Cardiac septum (tissue), 1 donor: ENCODE measurements at places on chromosomes 7 and 10. TPM values are rescaled to one million over a fixed set of nuclear protein-coding genes. Genes with fewer than 3 reads are reported as not detected.

FAM13C gene
- 7.5 TPM for total RNA-seq

DNA sequence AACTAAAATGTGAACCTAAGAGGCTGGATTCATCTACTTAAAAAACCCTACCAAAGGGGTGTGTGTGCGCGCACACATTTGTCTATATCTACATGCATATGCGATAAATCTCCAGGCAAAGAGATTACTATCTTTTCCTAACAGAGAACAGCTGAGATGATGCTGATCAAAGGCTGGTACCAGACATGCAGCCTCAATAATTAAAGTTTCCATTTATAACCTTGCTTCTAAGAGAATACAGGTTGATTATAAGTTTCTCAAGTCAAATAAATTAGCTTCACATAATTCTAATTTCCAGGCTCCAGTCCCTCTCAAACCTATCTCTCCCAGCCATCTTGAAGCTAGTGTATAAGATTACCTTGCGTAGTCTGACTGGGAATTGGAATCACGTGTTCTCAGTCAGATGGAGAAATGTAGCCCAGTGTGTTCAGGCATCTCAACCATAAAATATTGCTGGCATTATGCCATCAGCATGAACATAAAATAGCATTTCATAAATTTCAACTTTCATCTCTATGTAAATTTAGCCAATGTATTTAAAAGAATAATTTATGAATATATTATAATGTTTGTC, 1062.0 kb downstream of the XPNPEP1 start:
- no peak for DNase-seq

ZNF467 gene
- 7.0 TPM for total RNA-seq

SLC13A4 gene
- total RNA-seq, result 1.0 TPM

DNA sequence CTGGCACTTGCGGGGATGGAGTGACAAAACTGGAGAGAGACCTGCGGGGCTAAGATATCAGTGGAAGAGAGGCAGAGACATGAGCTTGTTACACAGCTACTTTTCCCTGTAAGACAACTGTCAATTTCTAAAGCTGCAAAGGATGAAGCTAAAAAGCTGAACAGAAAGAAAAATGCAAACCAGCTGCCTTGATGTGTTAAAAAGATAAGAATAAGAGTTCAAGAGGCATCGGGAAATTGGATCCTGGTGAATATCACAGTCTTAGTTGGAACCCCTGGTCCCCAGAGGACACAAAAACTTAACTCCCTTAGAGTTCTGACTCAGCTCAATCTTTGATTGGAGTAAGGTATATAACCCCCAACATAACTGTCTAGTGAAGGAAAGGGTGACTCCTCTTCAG, 38.8 kb downstream of the VPS41 start:
- no peak for DNase-seq

- no peak for DNase-seq
Measured at GRCh38 chr7:117362294-117362888, 39.5 kb upstream of the WNT2 start.

ALKBH4 gene
- total RNA-seq, result 6.5 TPM

- DNase-seq, result no peak
Measured at GRCh38 chr10:119030421-119031250, 1.1 kb downstream of the NANOS1 start.

DNA sequence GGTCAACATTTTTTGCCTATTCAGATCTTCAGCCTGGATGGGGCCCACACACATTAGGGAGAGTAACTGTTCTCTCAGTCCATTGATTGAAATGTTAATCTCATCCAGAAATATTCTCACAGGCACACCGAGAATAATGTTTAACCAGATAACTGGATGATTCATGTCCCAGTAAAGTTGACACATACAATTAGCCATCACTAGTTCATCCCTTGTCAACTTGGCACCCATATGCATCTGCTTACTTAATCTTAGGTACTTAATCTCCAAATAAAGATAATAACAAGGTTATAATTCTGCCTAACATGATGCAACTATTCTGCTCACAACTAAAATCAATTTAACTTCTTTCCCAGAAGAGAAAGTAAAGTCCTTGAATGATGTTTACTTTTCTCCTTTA, 502.6 kb downstream of the ADRA2A start:
- DNase-seq, result no peak

RGS10 gene
- 3.2 TPM for total RNA-seq

GRCh38 chr10:34889004-34889869, 74.1 kb upstream of the PARD3 start:
- DNase-seq, result no peak

FAM25G gene
- not detected for total RNA-seq

DPY19L1 gene
- 29.0 TPM for total RNA-seq

GRCh38 chr10:88881922-88882645, 2.0 kb downstream of the STAMBPL1 start:
- no peak for DNase-seq

NPY4R gene
- not detected for total RNA-seq

VIPR2 gene
- total RNA-seq, result 23.2 TPM

DNA sequence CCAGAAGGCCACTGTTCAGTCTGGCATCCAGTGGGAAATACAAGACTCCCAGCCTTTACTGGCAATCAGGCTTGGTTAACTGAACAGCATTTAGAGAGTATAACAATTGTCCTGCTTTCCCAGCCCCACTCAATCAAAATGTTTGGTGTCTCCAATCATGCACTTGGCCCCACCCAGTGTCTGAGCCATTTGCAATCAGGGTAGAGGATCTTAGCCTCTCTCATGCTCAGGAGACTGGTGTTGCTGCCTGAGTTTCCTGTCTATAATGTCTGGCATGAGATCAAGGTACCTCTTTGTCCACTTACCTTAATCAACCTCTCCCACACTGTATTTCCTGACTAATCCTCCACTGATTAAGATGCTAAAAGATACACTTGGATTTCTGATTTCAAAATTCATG, 290.2 kb upstream of the GHITM start:
- no peak for DNase-seq

DNA sequence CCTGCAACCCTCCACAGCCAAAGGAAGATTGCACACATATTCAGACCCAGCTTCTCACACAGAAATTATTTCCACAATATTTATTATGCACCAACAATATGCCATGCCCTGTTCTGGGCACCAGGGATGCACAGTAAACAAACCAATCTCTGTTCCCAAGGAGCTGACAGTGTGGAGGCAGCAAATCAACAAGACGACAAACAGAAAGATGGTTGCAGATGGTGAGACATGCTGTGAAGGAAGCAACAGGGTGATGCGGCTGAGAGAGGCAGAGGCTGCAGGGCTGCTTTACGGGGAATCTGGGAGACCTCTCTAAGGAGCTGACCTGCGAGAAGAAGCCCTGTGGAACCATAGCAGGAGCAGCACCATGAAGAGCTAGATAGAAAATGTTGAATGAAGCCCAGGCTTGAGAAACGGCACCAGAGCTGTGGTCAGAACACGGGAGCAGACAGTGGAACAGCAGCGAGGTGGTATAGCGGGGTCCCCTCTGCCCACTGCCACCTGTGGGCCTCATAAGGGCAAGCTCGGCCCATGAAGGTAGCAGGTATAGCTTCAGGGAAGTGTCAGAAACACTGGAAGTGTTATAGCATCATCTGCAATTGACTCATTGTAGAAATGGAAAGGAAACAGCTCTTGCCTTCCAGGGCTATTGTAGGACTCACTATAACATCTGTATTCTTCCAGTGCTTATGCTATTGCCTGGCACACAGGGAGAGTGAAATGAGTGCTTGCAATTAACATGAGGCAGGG, 17.4 kb downstream of the RBP3 start:
- DNase-seq, result no peak

DNA sequence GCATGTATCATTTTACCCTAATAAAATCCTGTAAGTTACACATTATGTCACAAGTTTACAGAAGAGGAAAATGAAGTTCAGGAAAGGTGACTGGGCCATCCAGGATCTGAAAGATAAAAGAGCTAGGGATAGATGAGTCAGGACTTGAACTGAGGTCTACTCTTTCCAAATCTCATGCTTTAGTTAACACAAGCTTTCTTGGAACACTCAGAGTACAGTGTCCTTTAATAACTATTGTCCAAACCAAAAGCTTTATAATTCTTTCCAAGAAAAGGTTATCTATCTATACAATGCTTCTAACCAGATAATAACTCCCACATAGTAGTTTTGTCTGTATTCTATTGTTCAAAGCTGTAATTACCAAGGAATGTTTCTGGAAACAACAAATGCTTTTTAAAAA, 164.6 kb downstream of the LRRN3 start:
- no peak for DNase-seq

PTPRZ1 gene
- total RNA-seq, result 0.51 TPM

- no peak for DNase-seq
Measured at GRCh38 chr7:89914711-89915110, 239.6 kb upstream of the STEAP1 start.

DNA sequence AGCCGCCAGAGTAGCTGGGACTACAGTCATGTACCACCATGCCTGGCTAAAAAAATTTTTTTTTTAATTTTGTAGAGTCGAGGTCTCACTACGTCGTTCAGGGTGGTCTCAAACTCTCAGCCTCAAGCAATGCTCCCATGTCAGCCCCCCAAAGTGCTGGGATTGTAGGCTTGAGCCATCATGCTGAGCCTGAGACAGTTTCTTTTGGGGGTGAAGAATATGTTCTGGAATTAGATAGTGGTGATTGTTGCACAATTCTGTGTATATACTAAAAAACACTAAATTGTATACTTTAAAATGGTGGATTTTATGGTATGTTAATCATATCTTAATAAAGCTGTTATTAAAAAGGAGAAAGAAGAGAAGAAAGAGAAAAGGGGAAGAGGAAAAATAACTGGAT, 1.5 kb downstream of the CUZD1 start:
- DNase-seq, result no peak

TFPI2 gene
- 1.9 TPM for total RNA-seq

DNA sequence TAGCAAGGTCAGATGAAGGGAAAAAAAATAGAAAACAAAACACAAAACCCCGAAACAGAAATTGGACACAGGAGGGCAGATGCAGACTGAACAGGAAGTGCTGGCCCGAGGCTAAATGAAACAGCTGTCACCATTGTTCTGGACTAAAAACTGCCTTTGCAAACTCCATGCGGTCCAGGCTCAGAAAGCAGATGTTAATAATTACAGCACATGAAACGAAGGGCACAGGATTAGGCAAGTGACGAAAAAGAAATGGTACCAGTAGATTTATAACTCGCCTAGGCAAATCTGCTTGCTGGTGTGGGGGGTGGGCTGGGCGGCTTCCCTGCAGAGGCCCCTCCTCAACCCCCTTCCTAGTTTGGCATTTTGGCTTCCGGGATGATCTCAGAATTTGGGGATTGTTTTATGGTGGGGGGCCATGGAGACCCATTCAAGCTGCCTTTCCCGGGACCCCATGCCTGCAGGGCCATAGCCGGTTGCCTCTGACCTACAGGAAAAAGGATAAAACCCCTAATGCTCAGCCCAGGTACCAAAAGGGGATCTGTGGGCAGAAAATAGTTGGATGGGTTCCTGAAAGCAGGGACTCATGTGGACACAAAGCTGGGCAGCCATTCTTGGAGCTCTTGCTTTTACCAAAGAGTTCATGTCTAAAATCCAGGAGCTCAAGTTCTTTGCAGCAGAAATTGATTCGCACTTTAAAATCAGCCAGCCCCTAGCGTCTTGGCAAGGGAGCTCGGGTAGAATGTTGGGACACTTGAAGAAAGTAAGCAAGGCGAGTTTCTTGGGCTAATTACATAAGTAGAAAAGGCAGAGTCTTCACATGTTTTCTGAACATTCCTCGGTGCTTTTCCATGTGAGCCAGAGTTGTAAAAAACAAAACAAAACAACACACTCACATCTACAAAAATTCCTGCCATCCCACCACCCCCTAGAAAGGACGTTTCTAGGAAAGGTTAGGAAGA, 39.0 kb upstream of the EMX2 start:
- DNase-seq, result peak; percentile 20

DNA sequence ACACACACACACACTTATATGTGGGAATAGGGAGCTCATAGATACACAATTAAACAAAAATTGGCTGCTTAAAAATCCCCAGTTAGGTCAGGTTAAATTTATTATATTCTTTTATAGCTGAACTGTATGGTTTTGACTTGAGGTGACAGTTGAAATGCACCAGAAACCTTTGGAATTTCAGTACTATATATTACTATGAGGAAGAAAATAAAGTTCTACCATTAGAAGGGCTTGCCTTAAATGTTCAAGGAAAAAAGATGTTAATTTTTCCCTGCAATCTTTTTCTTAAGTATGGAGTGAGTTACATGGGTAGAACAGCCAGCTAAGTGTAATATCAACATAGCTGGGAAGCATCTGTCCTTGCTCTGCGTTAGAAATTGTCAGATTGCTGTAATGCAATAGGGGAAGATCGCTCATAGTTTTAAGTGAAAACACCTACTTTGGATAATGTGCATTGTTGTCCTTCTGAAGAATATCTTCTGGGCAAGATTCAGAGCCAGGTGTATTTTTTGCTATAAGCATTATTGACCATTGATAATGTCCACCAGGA, 415.8 kb upstream of the MKI67 start:
- no peak for DNase-seq

GRCh38 chr10:87804939-87805569, 13.0 kb downstream of the ATAD1 start:
- DNase-seq, result no peak
